ENCODE measurements at places on chromosomes 4 and X. TPM values are rescaled to one million over a fixed set of nuclear protein-coding genes. Genes with fewer than 3 reads are reported as not detected.
A peak's percentile ranks its signal among the peaks of the same experiment; 100 is the strongest.

Gene HTN1
- total RNA-seq: not detected

Gene DHRSX
- 17.7 TPM for total RNA-seq

Gene C4orf51
- total RNA-seq: not detected

Gene CXCL11
- total RNA-seq: not detected

Gene ARHGEF38
- total RNA-seq: not detected

Gene ZRSR2
- 12.4 TPM for total RNA-seq

DNA sequence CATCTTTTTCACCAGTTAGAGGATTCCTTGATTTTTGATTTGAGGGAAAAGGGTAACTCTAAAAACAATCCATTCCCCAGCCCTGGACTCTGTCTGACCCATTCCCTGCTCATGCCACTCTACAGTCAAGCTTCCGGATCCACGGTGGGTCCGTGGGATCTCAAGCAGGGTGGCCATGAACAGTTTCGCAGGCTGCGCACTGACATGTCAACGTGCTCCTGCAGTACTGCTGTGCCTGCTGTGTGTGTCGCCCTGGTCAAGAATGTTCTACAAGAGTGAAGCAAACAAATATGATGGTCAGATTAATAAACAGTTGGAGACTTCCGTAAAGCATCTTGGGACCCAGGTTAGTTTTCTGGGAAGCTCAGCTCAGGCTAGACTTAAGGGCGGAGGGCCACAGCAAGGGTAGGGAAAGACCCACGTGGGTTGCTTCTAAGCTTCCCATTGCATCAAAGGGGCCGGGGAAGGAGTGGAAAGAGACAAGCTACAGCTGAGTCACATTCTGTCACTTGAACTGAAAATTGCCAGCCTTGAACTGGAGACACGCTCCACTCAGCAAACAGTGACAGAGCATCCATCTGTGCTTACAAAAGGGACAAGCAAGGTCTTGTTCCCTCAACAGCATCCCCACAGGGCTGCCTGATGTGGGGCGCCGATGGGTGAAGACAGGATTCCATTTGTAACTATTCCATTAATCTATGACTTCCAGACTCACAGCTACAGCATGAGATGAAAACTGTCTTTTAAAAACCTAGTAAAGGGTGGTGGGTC lies 81.8 kb downstream of the MTMR1 start:
- no peak for DNase-seq

DNA sequence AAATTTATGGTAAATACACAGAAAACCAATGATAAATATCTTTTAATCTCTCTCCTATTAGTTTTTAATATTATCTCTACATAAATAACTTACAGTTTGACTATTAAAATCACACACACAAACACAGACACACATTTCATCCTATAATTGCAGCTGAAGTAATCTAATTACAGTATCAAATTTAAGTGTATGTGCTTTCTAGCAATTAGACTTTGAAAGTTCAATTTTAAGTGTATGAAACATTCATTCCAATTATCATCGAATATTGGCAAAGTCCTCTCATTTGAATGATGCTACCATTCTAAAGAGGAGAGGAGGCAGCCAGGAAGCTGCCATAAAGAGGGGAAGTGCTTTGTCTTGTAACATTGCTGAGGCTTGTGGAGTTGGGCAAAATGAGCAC lies 221.2 kb upstream of the PABPC4L start:
- DNase-seq: no peak

GRCh38 chrX:52078131-52078530 lies 9.1 kb upstream of the MAGED4B start:
- DNase-seq: no peak

DNA sequence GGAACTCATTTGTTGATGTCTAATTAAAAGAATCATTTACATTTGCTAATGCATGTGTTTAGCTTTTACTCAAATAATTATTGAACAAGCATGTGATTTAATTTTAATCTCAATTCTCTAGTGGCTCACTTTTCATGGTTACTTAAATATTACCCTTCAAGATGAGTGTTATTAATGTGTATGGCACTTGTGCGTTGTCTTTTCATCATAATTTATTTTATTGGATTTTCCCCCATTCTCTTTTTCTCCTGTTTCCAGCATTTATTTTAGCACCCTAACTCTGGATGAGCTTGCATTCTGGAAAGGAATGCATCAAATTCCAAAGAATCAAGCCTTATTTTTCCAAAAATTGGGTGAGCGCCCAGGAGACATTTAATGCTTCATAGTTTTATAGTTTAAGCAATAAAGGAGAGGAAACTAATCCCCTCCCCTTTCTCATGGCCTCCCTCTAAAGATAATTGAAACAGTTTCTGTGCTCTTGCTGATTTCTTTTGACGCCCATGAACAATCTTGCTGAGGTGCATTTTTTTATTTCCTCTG lies 191.1 kb upstream of the FAT4 start:
- DNase-seq: no peak

- no peak for DNase-seq
Observed at GRCh38 chr4:12172198-12172973, 743.7 kb upstream of the HS3ST1 start.

- no peak for DNase-seq
Observed at GRCh38 chr4:78320349-78320935, 231.1 kb upstream of the ANXA3 start.

- DNase-seq: no peak
Observed at GRCh38 chr4:173801361-173801760, 271.3 kb upstream of the HAND2 start.

DNA sequence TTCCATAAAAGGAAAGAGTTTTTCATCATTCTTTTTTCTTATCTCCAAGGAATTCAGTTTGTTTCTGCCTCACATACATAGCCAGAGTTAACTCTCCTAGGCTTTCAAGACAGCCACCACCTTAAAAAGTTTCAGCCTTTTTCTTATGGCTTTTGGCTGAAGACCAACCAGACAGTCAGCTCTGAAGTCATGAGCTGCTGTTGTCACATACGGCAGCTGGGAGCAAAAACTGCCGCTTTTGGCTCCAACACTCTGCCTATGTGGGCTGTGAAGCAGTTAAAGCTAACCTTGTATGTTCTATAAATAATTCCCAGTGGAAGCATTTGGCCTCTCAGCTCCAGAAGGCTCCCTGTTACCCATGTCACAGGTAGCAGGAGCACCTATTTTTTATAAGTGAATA lies 104.1 kb downstream of the KLHL4 start:
- no peak for DNase-seq

GRCh38 chrX:120309873-120310705 lies 1.2 kb downstream of the TMEM255A start:
- DNase-seq: peak; percentile 39

DNA sequence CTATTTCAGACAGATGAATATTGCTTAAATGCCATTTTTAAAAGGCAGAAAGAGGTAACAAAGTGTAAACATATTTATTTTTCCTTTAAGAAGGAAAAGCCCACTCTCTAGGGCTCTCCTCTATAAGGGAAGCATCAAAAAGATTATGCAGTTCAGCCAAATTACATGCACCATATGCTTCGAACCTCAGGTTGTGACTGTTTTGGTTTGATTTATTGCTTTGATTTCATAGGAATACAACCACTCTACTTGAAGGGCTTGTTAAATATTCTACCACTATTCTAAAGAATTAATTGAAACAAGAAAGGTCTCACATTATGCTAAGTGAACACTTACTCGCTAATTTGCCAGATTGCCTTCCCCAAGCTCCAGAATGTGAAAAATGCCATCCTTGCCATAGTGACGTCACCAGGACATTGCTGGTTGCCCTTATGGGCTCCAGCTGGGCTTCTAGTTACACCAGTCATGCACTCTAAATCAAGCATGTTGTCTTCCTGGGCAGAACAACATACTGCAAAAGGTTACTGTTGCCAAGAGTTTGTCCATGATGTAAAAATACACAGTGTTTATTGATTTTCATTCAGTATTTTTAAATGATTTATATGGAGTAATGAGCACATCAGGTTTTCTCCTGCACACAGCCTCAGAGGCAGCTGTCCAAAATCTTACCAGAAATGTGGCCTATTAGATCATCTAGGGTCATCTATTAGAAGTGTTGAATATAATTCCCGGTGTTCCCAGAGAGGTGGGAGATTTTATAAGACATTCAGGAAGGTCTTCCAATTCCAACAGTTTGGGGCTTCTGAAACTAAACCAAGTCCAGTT lies 164.4 kb upstream of the RAPGEF2 start:
- DNase-seq: no peak

DNA sequence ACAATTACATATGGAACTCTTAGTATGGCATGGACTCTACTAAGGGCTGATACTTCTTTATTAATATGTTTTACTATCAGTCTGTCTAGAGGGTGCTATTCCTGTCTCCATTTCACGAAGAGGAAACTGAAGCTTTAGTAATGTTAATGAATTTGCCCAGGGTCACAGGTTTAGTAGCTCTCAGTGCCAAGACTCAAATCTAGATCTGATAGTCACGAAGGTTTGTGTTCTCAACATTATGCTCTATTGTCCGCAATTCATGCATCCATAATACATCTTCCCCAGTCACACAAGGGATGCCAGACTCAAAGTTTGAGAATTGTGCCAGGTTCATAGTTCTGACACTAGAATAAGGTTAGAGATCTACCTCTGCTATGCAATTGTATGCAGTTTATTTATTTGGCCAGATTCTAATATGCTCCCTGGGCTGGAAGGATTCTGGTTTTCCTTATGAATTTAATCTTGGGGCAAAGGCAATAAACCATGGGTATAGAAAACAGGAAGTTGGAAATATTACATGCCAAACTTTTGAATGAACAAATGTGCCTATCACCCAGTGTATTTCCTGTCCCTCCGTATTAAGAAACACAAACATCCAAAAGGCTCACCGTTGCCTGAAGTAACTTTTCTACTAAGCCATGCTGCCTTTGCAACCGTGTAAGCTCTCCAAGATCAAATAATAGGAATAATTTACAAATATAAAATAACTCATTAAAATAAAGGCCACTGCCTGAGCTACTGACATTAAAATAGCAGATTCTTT lies 478.5 kb downstream of the INPP4B start:
- no peak for DNase-seq

DNA sequence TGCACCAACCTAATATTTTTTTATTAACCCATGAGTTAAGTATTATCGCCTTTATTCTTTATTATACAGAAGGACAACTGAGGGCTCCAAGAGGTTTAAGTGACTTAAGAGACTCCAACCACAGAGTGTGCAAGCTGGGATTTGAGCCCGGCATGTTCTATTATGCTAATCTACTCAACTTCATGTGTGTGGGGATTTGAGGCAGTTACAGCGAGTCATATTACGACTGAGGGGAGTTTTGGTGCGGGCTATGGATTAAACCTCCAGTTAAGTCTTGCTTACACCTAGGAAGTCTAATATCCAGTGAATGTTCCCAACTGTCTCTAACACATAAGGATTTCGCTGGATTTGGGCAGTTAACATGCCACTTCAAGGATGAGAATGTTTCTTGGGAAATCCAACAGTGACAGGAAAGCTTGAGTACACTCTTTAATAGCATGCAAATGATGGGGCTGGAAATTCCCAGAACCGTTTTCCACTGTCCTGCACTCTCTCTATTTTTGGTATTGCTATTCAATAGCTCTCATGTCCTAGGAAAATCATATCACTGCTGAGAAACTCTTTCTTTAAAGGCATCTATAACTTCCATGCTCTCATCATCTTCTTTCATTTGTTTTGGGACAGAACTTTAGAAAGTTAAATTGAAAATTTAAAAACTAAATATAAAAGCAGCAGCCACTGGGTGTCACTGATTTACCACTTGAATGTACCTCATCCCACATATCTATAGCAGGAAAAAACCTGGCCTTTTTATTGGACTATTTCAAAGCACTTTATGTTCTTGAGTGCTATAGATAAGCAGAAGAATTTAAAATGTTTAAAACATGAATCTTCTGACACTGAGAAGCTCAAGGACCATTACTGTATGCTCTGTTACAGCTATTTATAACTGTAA lies 165.1 kb upstream of the TTC29 start:
- no peak for DNase-seq

GRCh38 chr4:56731857-56732256 lies 50.8 kb upstream of the HOPX start:
- no peak for DNase-seq

GRCh38 chrX:5250106-5250505 lies 978.6 kb downstream of the NLGN4X start:
- no peak for DNase-seq

DNA sequence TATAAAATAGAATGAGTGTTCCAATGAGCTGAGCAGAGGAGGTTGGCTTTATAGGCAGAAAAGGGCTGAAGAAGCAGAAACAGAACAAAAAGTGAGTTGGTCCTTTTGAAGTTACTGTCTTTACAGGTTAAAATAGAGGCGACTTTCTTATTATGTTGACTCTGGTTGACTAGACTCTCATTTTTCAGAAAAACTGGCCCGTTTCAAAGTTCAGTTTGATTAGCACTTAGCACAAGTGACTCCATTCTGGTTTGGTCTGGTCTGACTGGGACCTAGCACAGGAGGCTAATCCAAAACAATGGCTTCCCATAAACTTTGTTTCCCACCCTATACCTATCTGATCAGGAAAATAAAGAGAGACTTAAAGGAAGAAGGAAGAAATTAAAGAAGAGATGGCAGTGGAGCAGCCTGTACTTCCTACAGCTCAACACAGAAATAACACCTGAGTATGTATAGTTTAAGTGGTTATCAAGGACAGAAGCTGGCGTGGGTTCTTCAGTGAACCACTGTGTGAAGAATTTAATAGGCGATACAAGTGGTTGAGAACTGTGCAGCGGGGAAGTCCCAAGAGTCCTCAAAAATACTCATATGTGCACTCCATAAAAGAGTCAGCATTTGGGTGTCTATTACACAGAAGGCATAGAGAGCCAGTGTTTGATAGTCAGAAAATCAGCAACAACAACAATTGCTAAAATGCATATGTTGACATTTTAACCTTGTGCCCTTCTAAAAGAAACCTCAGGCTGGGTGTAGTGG lies 554.8 kb upstream of the HTR2C start:
- DNase-seq: no peak

- DNase-seq: no peak
Observed at GRCh38 chr4:153419673-153420278, 46.4 kb upstream of the TMEM131L start.

DNA sequence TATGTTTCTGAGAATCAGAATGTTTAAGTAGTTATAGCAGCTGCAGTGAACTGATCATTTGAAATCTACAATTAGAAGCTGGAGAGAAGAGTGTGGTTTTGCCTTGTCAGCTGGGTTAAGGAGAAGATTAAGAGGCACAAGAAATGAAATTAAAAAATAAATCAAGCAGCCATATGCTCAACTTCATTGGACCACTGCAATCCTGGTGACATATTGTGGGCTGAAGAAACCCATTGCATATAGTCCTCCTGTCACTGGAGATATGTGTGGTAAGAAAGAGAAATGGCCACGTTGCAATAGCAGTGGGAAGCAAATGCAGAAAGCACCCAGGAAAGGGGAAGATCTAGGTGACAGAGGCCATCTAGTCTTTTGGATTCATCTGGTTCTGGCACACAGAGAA lies 63.0 kb downstream of the INTS12 start:
- no peak for DNase-seq

DNA sequence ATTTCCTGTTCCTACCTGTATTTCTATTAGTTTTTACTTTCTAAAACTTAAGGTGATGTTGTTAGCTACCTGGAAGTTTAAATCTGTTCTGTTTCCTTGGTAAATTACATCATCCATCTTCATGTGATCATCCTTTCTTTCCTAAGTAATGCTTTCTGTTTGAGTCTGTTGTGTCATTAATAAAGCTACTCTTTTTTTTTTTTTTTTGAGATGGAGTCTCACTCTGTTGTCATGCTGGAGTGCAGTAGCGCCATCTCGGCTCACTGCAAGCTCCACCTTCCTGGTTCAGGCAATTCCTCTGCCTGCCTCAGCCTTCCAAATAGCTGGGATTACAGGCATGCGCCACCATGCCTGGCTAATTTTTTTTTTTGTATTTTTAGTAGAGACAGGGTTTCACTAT lies 73.3 kb downstream of the FIP1L1 start:
- no peak for DNase-seq

Data from activated CD4-positive, alpha-beta T cell treated with anti-CD3 and anti-CD28 coated beads for 36 hours (primary cell).